ENCODE measurements at places on chromosomes 4 and X.
A peak's percentile ranks its signal among the peaks of the same experiment; 100 is the strongest.

GRCh38 chrX:46436744-46437143, 108.5 kb downstream of the ZNF674 start:
- DNase-seq: no peak

DNA sequence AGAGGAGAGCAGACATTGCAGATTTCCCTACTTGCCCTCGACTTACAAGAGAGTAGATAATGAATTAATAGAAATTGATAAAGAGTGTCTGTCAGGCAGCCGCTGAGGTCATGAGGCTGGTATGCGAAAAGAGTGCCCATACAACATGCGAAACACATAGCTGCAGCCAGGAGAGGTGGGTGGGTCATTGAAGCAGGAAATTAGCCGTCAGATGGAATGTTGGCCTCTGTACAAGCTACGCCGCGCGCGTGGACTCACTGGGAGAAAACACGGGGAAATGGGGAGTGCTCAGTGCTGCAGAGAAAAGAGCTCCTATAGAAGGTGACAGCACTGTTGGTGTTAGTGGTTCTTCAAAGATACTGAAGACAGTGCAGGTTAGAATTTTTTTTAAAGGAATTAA, 125.1 kb downstream of the RAPGEF2 start:
- no peak for DNase-seq

GRCh38 chr4:149112109-149112508, 669.9 kb upstream of the NR3C2 start:
- no peak for DNase-seq

GRCh38 chr4:119261986-119262385, 49.5 kb downstream of the USP53 start:
- no peak for DNase-seq

DNA sequence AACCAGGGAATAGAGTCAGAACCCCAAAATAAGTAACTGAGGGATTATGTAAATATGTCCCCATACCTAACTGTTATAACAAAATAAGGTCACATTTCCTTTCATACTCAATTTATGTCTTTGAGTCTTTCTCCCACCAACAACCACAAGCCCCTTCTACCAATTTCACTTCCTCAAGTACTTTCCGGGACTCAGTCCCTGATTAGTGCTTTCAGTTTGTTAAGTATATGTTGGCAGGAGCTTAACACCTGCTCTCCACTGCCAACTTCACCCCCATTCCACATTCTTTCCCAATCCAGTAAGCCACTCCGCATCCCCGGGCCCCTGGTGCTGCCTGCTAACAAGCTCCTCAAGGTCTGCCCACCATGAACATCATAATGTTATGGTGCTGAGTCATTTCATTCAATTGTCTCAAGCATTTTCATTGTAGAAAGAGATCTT, 71.3 kb upstream of the SPRY1 start:
- DNase-seq: no peak

DNA sequence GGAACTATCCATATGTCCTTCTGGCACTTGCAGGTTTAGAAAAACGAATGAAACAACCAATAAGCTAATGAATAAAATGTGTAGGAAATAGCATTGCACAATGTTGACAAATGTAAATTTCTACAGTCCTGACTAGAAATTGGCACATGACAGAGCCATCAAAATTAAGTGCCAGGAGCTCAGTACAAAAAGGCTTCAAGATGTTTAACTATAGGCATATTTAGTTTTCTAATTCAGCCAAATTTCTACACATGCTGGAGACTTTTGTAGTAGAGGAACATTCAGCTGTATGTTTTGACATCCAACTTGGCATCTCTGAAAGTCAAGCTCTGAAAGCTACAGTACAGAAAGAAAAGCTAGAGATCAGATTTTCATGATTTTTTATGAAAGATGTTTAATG, 1999.4 kb upstream of the AGA start:
- DNase-seq: no peak

- peak; percentile 22 for DNase-seq
These were observed 4.4 kb downstream of the RBPJ start for GRCh38 chr4:26325191-26325590.

Data from CD4-positive, alpha-beta T cell treated with Interleukin-15 for 1 hour (primary cell).